Anterior cingulate cortex (tissue), 58 donors: ENCODE measurements at places on chromosomes 2 and 18.

- DNase-seq, result no peak
Observed at GRCh38 chr2:158795195-158795924, at the start of gene DAPL1. DAPL1 (plus strand) TSS chr2:158795317; CDS start chr2:158795373, 56 bp downstream.

- no peak for DNase-seq
Observed at GRCh38 chr2:95359501-95359930, 43.0 kb upstream of the FAHD2A start.

DNA sequence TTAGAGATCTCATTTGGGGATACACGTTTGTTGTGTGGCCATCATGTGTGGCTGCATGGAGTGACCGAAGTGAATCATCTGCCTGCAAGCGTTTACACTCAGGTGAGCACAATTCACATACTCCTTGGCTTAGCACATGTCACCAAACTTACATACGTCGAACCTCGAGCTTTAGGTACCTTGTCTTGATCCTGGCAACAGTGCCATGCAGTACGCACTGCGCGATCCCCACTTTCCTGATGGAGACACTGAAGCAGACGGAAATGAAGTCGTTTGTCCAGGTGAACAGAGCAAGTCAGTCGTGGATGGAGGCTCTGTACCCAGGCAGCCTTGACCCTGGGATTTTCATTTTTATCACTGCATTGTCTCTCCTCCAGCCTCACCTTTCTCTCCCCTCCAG is 32.3 kb downstream of the KLHL29 start:
- DNase-seq, result no peak

GRCh38 chr2:119005051-119005450 is 63.1 kb downstream of the MARCO start:
- no peak for DNase-seq

DNA sequence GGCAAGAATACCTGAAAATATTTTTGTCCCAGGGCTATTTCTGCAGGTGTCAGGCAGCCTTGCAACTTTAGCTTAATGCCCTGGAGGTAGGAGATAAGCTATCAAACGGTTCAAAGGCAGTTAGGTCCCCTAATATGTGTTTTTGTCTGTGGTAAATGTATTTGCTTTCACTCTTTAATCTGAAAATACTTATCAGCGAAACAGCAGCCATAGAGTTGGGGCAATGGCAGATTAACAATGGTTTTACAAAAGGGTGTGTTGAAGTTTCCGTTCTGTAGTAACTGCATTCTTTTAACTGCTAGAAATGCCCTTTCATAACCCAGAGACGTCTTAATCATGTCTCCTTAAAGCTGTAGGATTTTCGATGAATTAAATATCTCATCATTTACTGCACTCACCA is 265.0 kb upstream of the TRIB2 start:
- DNase-seq, result no peak

- no peak for DNase-seq
Observed at GRCh38 chr2:189685540-189686229, 11.2 kb downstream of the ANKAR start.

GRCh38 chr2:239684271-239684810 is 283.5 kb upstream of the HDAC4 start:
- no peak for DNase-seq

GRCh38 chr18:57534511-57534909 is 52.0 kb downstream of the FECH start:
- no peak for DNase-seq

GRCh38 chr18:8548186-8548585 is 61.1 kb upstream of the RAB12 start:
- DNase-seq, result no peak

- DNase-seq, result peak; percentile 74
Observed at GRCh38 chr2:239154971-239155805, 245.6 kb downstream of the HDAC4 start.

GRCh38 chr2:191885650-191886049 is 38.8 kb upstream of the CAVIN2 start:
- no peak for DNase-seq

- no peak for DNase-seq
Observed at GRCh38 chr18:23629444-23629946, 33.2 kb downstream of the ANKRD29 start.

- no peak for DNase-seq
Observed at GRCh38 chr2:45984896-45985473, 312.2 kb upstream of the EPAS1 start.

DNA sequence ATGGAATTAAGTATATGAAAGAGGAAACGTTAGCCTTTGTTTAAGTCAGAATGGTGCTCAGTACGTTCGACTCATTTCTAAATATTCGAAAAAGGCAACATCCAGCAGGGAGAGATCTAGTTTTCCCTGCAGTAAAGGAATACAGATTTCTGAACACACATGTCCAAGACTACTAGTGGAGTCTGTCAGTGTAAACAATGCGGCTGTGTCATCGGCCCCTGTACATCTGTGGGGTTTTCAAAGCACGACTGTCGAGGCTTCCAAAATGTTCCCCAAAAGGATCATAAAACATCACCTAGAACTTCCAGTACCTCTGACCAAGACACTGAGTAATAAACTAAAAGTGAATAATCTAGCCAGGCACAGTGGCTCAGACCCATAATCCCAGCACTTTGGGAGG is 112.8 kb downstream of the ZNF516 start:
- no peak for DNase-seq

DNA sequence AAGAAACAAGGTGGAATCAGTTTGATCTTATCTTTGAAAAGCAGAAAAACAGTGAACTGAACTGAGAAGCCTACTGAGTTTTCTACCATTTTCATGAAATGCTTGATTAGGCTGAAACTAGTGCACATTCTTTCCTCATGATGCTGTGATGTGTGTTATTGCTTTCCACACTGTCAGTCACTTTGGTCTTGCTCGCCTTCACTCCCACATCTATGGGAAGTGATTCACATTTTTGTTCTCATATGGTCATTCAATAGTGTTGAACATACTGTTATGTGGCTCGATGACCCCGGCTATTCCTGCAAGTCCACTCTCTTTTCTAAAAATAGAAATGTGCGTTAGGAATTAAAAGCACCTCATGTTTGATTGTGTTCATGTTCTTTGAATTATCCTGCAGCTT is 129.7 kb downstream of the TGIF1 start:
- no peak for DNase-seq

DNA sequence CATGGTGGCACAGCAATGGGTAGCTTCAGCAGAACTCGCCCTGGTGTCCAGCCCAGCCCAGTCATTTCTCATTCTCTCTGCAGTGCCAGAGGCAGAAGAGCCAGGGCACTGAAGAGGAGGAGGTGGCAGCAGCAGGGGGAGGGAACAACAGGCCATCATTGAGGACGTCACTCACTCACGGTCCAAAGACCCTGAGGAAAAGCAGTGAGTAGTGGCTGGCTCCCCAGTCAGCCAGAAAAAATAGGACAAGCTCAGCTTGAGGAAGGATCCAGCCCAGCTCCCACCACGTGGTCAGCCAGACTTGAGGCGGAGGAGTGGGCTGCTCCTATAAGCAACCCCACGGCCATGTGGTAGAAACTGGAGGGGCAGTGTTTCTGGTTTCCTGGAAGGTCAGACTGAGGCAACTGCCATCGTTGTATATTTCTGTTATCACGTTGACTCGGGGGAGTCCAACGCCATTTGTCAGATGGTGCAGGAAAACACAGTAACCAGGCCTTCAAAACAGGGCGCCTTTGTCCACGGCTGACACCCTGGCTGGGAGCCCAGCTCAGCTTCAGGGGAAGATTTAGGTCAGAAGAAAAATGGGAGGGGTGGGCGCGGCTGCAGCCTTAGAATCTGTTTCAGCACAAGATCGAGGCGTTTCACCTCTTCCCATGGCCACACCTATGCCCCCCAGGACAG is 19.0 kb upstream of the TMEM247 start:
- DNase-seq, result peak; percentile 60

- DNase-seq, result no peak
Observed at GRCh38 chr18:49399003-49399402, 61.4 kb downstream of the DYM start.

DNA sequence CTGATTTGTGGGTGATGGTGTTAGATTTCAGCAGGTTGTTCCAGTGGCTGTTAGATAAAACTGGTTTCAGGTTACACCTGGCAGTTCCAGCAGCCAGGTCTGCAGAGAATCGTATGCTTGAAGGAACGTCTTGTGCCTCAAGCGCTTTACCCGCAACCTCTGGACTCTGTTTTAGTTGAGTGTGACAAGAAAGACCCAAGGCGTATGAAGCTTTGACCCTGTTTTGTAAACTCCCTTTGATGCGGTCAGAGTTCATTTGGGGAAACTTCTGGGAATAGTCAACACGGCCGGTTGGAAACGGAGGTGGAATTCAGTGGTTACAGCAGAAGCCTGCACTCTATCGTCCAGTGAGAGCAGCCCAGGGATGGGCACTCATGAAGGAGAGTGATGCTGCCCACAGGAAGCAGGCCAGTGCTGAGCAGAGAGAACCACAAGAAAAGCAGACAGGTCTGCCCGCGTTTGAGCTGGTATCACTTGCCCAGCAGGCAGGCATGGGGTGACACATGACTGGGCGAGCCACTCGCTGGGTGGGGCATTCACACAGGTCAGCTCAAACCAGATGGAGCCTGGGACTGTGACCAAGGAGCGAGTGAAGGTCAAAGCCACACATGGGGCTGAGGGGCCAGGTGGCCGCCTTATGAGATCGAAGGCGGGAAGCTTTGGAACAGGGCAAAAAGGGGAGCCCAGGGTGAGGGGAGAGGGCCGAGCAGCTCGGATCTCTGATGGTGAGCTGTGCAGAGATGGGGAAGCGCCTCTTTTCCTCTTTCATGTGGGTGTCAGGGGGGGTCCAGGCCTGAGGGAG is 99.6 kb upstream of the MBOAT2 start:
- DNase-seq, result no peak

DNA sequence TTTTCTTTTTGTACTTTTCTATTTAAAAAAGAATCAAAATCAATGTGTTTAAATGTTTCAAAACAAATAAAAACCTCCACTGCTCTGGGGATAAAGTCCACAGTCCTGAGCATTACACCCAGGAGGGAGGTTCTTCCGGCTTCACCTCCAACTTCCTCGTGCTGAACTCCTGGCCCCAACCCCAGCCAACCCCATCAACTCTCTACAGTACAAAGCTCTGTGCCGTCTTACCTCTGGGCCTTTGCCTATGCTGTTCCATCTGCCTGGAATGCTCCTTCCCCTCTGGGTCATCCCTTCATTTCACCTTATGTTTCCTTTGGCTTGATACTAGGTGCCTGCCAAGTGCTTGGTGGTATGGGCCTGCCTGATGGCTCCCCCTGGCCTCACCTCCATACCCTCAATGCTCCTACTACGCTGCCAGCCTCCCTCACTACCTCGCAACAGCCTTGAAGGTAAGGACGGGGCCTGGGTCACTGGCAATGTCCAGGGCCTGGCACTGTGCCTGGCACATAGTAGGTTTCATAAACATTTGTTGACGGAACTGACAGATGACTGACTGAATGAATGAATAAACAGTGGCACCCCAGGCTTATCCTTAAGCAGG is 28.8 kb downstream of the SDC1 start:
- no peak for DNase-seq

DNA sequence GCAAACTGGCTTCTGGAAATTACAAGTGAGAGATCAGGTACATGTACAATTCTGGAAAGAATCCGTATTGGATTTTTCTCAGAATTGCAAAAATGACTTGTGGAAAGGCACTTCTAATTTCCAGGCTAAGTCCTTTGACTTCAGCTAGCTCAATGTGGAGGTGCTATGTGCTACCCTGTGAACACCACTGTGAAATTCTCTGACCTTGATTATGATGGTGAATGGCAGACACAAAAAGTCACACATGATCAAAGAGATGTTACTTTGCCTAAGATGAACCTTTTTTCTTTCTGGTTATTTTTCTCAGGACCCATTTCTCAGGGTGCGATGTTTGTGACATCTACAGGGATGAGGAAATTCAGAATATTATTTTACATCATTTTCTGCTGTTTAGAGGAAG is 856.6 kb upstream of the VRK2 start:
- no peak for DNase-seq

GRCh38 chr2:74530239-74531187 is 780 bp downstream of the HTRA2 start:
- no peak for DNase-seq

DNA sequence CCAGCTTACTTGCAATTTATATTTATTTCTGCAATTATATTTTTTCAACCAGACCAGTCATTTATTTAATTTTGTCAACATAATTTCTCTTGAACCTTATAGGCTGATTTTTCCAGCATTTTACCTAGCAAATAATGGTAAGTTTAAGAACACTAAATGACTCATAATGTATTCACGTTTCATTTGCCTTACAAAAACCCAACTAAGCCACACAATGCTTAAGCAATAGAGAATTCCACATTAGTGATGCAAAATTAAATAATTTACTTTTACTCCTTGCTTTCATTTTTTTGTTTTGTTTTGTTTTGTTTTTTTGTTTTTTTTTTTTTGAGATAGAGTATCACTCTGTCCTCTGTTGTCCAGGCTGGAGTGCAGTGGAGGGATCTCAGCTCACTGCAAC is 110.4 kb upstream of the VRK2 start:
- no peak for DNase-seq

DNA sequence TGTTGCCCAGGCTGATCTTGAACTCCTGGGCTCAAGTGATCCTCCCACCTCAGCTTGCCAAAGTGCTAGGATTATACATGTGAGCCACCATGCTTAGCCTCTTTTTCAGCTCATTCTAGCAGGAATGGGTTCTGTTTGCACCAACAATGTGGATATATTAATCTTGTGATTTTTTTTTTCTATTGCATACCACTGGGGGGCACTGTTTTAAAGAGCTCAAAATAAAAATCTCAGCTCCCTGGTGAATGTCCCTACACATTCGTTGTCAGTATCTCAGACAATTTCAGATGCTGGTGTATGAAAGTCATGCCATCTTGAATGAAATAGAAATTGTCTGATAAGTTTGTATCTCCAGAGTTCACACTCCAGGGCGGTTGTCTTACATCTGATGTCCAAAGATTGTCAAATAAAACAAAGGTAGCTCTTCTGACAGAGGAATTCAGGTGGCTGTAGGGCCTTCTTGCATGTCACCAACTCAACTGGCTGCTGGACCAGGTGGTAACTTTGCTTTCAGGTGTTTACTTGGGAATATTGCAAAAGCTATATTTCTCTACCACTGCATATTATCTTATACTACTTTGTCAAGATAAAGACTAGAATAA is 3.1 kb upstream of the MATN3 start:
- DNase-seq, result no peak

DNA sequence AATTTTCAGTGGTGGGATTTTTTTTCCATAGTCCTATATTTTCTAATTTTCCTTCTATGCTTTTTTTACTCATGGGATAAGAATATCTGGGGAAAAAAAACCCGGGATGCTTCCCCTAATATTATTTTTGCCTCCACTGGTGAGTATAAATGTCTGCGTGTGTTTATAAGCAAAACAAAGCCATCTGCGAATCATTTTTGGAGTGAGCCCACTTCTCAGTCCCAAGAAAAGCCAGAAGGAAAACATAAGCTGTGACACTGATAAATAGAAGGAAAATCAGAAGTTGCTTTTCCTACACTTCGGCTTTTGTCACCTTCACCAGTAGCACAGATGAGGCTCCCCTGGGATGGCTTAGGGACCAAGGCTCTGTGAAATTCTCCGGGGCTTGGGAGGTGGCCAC is 134.7 kb upstream of the PID1 start:
- DNase-seq, result no peak
